ENCODE measurements at places on chromosomes 16 and 17. TPM values are rescaled to one million over a fixed set of nuclear protein-coding genes. Genes with fewer than 3 reads are reported as not detected.

GFAP gene
- not detected for total RNA-seq

CHST4 gene
- total RNA-seq: not detected

AXIN2 gene
- 3.0 TPM for total RNA-seq

NPIPB9 gene
- 5.2 TPM for total RNA-seq

FOXJ1 gene
- total RNA-seq: 0.32 TPM

CCT6B gene
- 1.1 TPM for total RNA-seq

TMC7 gene
- not detected for total RNA-seq

CRHR1 gene
- total RNA-seq: not detected

All from T-helper 1 cell treated with Interleukin-12 subunit alpha and Interleukin-12 subunit beta and Interleukin-4 antibody, amounts not matched to agents 30 ng/mL and 1 ng/mL, for 36 hours (primary cell).